Memory B cell (primary cell): ENCODE measurements at places on chromosomes 6 and 20.

DNA sequence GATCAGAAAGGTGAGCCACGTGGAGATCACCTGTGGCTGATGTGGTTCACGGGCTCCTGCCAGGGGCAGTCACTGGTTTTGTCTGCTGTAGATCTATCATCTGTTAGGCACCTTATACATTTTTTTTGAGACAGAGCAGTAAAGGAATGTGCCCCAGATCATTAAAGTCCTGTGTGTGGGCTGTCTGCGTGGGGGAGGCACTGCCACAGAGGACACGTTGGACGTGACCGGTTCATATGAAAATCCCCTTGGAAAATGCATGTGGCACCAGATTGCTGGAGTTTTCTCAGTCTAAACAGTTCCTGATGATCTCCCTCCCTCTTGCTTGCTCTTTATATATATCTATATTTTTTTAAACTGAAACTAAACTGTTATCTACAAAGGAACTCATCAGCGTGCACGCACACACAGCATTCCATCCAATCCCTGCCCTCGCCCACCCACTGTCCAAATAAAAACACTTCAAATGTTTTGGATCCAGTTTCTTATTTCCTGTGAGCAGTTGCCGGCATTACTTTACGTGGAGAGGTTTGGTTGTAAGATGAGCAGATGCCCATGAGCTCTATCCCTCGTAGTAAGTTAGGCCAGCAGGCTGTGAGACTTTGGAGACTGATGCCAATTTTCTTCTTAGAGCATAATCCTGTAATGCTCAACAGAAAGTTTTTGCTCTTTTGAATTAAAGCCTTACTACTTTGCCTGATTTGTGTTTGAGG is 161.6 kb upstream of the EXOC2 start:
- no peak for DNase-seq

GRCh38 chr20:23143098-23143497 is 57.0 kb upstream of the CD93 start:
- DNase-seq, result no peak

DNA sequence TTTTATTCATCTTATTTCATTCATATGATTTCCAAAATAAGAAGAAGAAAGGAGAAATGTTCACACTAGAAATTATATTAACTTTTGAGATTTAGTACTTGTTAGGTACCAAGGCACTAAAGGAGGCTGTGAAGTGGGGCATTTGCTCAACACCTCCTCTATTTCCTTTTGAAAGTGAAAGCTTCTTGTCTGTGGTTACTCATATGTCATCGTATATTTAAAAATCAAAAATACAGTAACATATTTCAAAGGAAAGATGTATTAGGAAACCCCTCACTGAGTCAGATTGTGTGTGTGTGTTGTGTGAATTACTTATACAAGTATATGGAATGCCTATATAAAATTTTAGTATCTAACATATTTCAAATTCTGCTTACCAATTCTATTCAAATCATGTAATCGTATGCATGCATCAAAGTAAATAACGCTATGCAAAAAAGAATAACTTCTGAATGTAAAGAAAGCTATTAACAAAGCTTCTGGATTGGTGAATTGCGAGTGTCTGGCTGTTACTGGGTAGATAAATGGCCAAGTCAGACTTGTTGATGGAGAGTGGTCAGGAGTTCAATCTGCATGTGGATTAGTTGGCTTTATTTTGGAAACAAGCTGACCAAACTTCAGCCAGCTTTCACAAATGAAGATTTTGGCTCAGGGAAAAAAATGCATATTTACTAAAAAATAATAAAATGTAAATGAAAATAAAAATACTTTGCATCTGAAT is 70.9 kb downstream of the PACRG start:
- no peak for DNase-seq

GRCh38 chr6:137102851-137103492 is 58.2 kb upstream of the IL20RA start:
- DNase-seq, result peak; percentile 45

GRCh38 chr20:23334111-23334510 is 16.5 kb upstream of the NXT1 start:
- DNase-seq, result no peak

DNA sequence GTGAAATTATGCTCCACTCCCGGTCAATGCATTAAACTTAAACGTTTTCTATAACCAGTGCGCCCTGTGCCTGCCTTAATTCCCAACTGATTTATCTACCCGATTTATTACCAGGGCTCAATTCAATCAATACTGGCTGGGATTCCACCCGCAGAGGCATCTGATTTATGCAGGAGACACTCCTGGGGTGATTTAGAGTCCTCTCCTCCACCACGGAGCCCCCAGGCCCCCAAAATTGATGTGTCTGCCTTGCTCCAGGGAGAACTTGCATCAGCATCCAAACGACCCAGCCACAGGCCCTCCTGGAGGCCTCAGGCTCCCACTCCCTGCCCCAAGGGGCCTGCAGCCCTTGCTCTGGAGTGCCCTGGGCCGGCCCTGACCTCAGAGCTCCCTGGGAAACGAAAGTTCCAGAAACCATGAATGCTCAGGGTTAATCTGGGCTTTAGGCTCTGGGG is 29.5 kb downstream of the ANKRD60 start:
- no peak for DNase-seq

DNA sequence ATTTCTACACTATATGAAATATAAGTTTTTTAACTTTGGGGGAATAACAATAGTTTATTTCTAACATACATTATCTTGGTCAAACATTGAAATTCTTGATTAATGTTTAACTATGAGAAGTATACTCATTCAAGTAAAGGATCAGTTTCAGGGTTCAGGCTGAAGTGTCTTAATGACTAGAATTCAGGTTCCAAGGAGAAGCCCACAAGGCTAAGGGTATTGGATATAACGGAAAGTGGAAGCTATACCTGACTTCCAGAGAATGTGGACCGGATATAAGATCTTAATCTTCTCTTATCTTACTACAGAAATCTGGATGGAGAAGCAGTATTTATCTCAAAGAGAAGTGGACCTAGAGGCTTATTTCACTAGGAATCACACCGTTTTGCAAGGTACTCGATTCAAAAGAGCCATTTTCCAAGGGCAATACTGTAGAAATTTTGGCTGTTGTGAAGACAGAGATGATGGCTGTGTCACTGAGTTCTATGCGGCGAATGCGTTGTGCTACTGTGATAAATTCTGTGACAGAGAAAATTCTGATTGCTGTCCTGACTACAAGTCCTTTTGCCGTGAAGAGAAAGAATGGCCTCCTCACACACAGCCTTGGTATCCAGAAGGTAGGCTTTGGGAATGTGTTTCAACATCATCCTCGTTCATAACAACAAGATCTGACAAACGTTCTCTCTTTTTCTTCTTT is at the start of gene TINAG:
Gene TINAG (plus strand): TSS at position 153 of the 697 bp plus-strand sequence. CDS start 110 bp downstream, at position 263.
- no peak for DNase-seq

- DNase-seq, result no peak
These were observed 146.5 kb downstream of the EDN1 start for GRCh38 chr6:12436683-12437082.

DNA sequence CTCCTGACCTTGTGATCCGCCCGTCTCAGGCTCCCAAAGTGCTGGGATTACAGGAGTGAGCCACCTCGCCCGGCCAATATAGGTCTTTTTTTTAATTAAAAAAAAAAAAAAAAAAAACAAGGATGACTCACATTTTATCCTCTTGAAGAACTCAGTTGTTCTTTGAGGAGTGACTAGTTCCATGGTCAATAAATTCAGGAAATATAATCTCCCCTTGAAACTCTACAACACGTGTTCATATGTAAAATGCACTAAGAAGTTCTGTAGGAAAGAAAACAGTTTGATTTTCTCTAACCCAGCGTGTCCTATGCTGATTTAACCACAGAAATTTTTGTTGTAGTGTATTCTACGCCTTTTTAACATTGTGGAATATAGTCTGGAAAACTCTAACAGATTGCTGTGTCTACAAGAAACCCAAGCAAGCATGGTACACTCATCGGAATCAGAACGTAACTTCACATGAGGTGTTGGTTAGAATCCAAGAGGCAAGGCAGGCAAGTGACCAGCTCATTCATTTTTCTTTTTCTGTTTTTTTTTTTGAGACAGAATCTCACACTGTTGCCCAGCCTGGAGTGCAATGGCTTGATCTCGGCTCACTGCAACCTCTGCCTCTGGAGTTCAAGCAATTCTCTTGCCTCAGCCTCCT is 79.0 kb upstream of the ZNF217 start:
- DNase-seq, result no peak

GRCh38 chr6:90446164-90446563 is 140.7 kb downstream of the MAP3K7 start:
- DNase-seq, result no peak

DNA sequence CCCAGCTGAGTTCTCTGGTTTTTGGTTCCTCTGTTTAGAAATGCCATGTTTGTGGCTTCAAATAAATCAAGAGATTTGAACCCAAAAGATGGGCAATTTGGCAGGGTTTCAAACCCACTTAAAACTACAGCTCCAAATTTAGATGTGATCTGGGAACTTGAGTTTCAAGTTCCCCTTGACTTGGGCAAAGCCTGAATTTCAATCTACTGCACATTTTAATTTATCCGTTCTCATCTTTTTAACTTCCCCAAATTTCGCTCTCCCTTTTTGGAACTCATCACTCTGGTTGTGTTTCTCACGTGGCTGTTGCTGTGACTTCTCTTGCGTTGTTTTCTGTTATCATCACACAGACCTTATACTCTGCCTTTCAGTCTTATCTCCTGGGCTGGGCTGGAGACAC is 230.9 kb downstream of the CDC5L start:
- no peak for DNase-seq

GRCh38 chr20:17664025-17664633 is 17.9 kb downstream of the RRBP1 start:
- DNase-seq, result no peak

DNA sequence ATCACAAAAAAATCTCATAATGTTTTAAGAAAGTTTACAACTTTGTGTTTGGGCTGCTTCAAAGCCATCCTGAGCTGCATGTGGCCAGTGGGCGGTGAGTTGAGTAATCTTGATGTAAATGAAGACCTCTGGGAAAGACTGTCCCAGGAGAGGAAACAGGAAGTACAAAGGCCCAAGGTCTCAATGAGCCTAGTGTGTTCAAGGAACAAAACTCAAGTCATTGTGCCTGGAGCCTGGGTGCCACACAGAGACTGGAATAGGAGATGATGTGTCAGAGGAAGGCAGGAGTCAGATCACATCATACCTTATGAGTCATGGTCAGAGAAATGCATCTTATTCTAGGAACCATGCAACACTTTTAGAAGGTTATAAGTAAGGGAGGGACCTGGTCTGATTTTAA is 51.5 kb downstream of the COL19A1 start:
- DNase-seq, result no peak

GRCh38 chr6:170553534-170554012 is 466 bp upstream of the PSMB1 start:
- no peak for DNase-seq

DNA sequence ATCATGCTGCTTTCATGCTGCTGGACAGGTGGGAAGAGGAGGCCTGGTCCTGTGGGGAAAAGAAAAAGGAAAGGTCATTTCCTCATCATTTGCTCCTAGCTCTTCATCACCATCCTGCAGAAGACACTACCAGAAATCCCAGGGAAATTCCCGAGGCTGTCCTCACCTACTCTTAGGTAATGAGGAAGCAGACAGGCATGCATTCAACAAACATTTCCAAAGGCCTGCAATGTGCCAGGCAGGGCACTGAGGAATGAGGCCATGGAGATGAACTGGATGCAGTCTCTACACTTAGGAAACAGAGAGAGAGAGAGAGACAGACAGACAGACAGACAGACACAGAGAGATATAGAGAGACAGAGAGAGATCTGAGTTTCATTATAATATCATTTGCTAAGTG is 83.0 kb upstream of the MRPS10 start:
- DNase-seq, result no peak

DNA sequence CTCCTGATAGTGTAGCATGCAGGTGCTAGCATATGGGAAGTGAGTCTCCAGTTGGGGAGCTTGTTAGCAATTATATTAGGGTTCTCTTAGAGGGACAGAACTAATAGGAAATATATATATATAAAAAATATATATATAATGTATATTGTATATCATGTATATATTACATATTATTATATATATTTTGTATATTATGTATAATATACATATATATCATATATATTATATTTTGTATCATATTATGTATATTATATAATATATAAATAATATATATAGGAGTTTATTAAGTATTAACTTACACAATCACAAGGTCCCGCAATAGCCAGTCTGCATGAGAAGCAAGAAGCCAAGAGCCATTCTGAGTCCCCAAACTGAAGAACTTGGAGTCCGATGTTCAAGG is 84.2 kb downstream of the CDYL start:
- DNase-seq, result no peak

DNA sequence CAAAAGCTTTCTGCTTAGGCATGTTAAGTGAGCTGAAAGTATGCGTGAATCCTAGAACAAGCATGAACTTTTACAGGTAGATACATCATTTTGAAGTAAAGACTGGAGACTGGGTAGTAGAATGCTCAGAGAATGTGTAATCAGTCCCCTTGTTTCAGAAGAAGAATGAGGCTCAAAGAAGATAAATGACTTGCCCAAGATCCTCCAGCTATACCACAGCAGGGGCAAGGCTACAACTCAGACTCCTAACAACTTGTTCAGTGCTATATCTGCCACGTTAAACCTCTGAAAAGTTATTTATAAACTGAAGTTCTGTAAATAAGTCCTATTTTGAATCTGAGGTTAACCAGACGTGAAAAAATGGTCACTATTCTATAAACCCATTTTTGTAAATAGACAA is 2.9 kb downstream of the RIPOR2 start:
- no peak for DNase-seq
